ENCODE measurements at places on chromosomes 6 and 20.

DNA sequence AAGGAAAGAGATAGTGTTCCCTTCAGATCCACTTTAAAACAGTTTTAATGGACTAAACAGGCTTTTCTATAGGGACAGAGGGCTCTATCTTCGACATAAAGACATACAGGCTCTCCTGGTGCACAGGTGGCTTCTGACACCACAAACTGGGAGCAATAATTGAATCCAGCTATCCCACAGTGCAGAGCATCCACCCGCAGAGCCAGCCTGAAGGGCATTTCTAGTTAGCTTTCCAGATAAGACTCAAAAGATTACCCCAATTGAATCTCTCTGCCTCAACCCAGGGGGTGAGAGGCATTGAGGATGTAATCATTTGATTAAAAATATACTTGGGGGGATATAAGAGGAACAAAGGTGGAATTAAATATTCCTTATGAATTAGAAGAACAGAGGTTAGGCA is 64.8 kb upstream of the BEND3 start:
- H3K36me3 ChIP-seq: no peaks in the 10 kb centered on the region
- H3K27ac ChIP-seq: no peak overlapping the region
- no peaks in the 10 kb centered on the region for H3K4me1 ChIP-seq
- H3K27me3 ChIP-seq: no peaks in the 10 kb centered on the region
- DNase-seq: no peak
- no peak overlapping the region for H3K4me3 ChIP-seq

DNA sequence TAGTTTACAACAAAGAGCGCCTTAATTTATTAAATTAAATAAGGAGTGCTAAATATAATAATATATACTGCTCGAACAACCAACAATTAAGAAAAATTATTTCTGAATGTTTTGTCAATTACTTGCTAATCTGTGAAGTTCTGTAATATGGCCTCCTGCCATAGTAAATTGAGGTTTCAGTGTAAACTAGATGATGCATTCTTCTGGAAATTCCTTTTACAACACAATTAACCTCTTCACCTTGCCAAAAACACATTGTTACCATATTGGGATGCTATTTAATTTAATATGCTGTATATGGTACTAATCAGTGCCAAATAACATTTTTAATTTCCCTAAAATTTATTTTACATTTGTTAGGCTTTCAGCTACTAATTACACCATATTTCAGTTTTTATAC is 808.4 kb upstream of the CITED2 start:
- H3K4me1 ChIP-seq: no peaks in the 10 kb centered on the region
- DNase-seq: no peak
- no peak overlapping the region for H3K27ac ChIP-seq
- no peak overlapping the region for H3K4me3 ChIP-seq
- H3K36me3 ChIP-seq: no peaks in the 10 kb centered on the region

DNA sequence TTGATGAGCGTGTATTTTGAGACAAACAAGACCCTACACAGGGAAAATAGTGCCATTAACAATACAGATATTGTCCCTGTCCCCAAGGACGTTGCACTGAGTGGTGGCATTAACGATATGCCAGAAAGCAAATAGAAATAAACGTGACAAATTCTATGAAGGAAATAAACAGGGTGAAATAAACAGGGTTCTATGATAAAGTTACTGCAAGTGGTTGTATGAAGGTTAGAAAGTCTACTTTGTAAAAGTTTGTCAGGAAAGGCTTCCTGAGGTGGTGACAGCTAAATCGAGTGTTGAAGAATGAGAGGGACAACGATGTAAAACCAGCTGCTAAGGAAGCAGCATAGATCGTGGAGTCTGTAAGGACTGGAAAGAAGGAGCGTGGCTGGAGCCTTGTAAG is 380.2 kb downstream of the LAMA2 start:
- peaks cover 9% of the 10 kb centered on the region for H3K27me3 ChIP-seq
- no peaks in the 10 kb centered on the region for H3K36me3 ChIP-seq
- no peak overlapping the region for H3K4me3 ChIP-seq
- H3K4me1 ChIP-seq: no peaks in the 10 kb centered on the region

- no peak overlapping the region for H3K4me3 ChIP-seq
- H3K27me3 ChIP-seq: peaks cover 2% of the 10 kb centered on the region
- no peaks in the 10 kb centered on the region for H3K36me3 ChIP-seq
- DNase-seq: no peak
Measured at GRCh38 chr6:6680526-6680925, 92.0 kb downstream of the LY86 start.

GRCh38 chr20:21510414-21511384 is 3.2 kb downstream of the NKX2-2 start:
- peak overlapping the region; percentile 77 for H3K4me3 ChIP-seq
- peaks cover 5% of the 10 kb centered on the region for H3K36me3 ChIP-seq
- H3K27me3 ChIP-seq: peaks cover 67% of the 10 kb centered on the region
- peak overlapping the region; percentile 53 for H3K27ac ChIP-seq

DNA sequence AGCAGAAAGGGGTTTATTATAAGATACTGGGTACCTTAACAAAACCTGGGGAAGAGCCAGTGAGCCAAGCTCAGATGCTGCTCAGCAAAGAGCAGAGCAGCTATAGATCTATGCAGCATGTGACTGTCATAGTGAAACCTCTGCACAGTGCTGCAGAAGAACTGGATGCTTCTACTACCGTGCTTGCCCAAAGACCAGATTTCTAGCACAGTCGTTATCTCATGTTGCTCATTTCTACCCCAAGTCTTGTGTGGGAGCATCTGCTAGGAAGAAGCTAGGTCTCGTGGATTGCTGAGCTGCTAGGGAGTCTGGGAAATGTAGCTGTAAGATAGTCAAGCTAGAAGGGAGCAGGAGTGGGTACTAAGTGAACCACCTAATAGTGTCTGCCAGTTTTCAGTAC is 31.7 kb upstream of the GNRH2 start:
- H3K36me3 ChIP-seq: peaks cover 59% of the 10 kb centered on the region
- peak overlapping the region; percentile 55 for H3K4me3 ChIP-seq
- peak overlapping the region; percentile 86 for H3K27ac ChIP-seq
- peaks cover 54% of the 10 kb centered on the region for H3K4me1 ChIP-seq

- H3K27me3 ChIP-seq: no peaks in the 10 kb centered on the region
- DNase-seq: peak; percentile 74
- peaks cover 15% of the 10 kb centered on the region for H3K36me3 ChIP-seq
- peak overlapping the region; percentile 89 for H3K27ac ChIP-seq
Measured at GRCh38 chr6:36676141-36677058, 2.1 kb upstream of the CDKN1A start.

GRCh38 chr6:85868685-85869084 is 226.0 kb upstream of the SYNCRIP start:
- no peaks in the 10 kb centered on the region for H3K36me3 ChIP-seq
- H3K4me1 ChIP-seq: no peaks in the 10 kb centered on the region
- H3K27me3 ChIP-seq: no peaks in the 10 kb centered on the region
- no peak overlapping the region for H3K27ac ChIP-seq
- no peak for DNase-seq
- H3K4me3 ChIP-seq: no peak overlapping the region

GRCh38 chr6:139990856-139991465 is 616.5 kb upstream of the CITED2 start:
- no peak for DNase-seq
- H3K27ac ChIP-seq: no peak overlapping the region
- no peak overlapping the region for H3K4me3 ChIP-seq
- H3K27me3 ChIP-seq: no peaks in the 10 kb centered on the region
- no peaks in the 10 kb centered on the region for H3K36me3 ChIP-seq
- H3K4me1 ChIP-seq: no peaks in the 10 kb centered on the region

- H3K4me3 ChIP-seq: no peak overlapping the region
- H3K36me3 ChIP-seq: no peaks in the 10 kb centered on the region
- H3K27me3 ChIP-seq: peaks cover 3% of the 10 kb centered on the region
- H3K27ac ChIP-seq: no peak overlapping the region
- no peaks in the 10 kb centered on the region for H3K4me1 ChIP-seq
- DNase-seq: no peak
Measured at GRCh38 chr6:75800133-75800532, 51.1 kb downstream of the MYO6 start.

GRCh38 chr6:158211273-158212055 is 43.3 kb downstream of the GTF2H5 start:
- peaks cover 4% of the 10 kb centered on the region for H3K36me3 ChIP-seq
- no peaks in the 10 kb centered on the region for H3K27me3 ChIP-seq
- H3K4me3 ChIP-seq: no peak overlapping the region
- peak; percentile 67 for DNase-seq
- H3K27ac ChIP-seq: peak overlapping the region; percentile 79
- H3K4me1 ChIP-seq: peaks cover 38% of the 10 kb centered on the region

GRCh38 chr6:79609225-79609595 is 21.9 kb upstream of the SH3BGRL2 start:
- no peaks in the 10 kb centered on the region for H3K36me3 ChIP-seq
- no peak overlapping the region for H3K27ac ChIP-seq
- no peak for DNase-seq
- no peak overlapping the region for H3K4me3 ChIP-seq
- no peaks in the 10 kb centered on the region for H3K27me3 ChIP-seq
- no peaks in the 10 kb centered on the region for H3K4me1 ChIP-seq

GRCh38 chr20:61125546-61126180 is 126.4 kb upstream of the CDH4 start:
- peaks cover 1% of the 10 kb centered on the region for H3K4me1 ChIP-seq
- no peak overlapping the region for H3K4me3 ChIP-seq
- no peak overlapping the region for H3K27ac ChIP-seq
- no peaks in the 10 kb centered on the region for H3K36me3 ChIP-seq

- no peak for DNase-seq
- no peak overlapping the region for H3K4me3 ChIP-seq
- no peaks in the 10 kb centered on the region for H3K36me3 ChIP-seq
Measured at GRCh38 chr6:164321297-164321696, 906.8 kb downstream of the QKI start.

DNA sequence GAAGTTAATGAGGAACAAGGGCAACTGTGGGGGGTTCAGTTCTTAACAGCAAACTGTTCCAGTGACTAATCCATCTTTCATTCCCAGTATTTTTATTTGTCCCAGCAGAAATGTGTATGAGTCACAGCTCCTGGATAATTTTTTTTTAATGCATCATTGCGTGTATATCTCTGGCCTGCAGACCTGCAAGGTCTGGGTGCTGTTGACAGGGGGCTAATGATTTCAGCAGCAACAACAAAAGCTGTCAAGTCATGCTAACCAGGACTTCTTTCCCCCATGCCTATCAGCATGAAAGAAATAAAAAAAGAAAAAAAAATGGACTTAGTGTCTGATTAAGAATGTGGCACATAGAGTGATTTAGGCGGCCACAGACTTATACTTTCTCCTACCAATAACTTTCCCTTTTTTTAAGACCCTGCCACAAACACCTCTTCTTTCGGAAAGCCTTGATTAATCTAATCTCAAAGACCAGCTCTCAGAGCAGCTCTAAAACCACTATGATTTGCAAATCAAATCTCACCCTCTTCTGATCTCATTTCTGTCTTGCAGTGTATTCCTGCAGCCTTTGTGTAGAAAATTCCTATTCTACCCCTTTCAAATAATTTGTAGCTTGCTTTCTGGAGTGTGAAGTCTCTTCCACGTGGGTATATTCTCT is 14.2 kb upstream of the PREX1 start:
- no peak overlapping the region for H3K4me3 ChIP-seq
- H3K36me3 ChIP-seq: no peaks in the 10 kb centered on the region
- peaks cover 16% of the 10 kb centered on the region for H3K4me1 ChIP-seq
- peaks cover 30% of the 10 kb centered on the region for H3K27me3 ChIP-seq
- no peak overlapping the region for H3K27ac ChIP-seq

DNA sequence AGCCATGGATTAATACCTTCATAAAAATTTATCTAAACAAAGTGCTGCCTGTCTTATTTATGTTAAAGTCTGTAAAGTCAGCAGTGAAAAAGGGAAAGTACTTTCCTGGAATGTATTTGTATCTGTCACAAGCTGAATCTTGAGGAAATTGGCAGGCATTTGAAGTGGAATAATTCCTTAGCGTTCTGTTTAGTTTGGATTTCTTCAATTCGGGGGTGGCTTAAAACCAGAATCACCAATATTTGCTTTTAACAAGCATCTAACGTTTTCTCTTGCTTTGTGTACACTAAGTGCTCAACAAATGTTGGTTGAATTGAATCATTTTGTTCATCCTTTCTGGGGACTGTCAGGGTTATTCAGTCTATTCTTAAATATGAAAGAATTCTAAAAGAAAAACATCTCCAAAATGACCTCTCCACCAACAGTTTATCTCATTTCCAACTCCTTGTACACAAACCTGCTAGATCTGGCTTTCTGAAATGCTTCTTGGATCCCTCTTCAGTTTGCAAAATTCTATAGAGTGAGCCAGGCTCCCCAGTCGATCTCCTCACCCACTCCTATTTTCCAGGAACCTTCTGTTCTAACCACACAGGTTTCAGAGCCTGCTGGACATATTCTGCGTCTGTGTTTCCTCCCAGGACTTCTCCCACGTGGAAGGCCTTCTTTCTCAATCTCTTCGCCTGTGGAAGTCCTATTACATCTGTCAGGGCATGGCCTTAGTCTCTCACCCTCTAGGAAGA is 2.0 kb upstream of the NPEPL1 start:
- H3K27me3 ChIP-seq: no peaks in the 10 kb centered on the region
- peak overlapping the region; percentile 54 for H3K27ac ChIP-seq
- peaks cover 9% of the 10 kb centered on the region for H3K36me3 ChIP-seq
- peaks cover 12% of the 10 kb centered on the region for H3K4me1 ChIP-seq

GRCh38 chr20:50058662-50059402 is 54.1 kb downstream of the UBE2V1 start:
- no peaks in the 10 kb centered on the region for H3K36me3 ChIP-seq
- DNase-seq: no peak
- peaks cover 2% of the 10 kb centered on the region for H3K27me3 ChIP-seq
- no peaks in the 10 kb centered on the region for H3K4me1 ChIP-seq
- no peak overlapping the region for H3K27ac ChIP-seq
- no peak overlapping the region for H3K4me3 ChIP-seq

GRCh38 chr20:44805335-44805978 is 4.9 kb downstream of the RIMS4 start:
- no peak overlapping the region for H3K27ac ChIP-seq
- peaks cover 49% of the 10 kb centered on the region for H3K27me3 ChIP-seq
- no peak overlapping the region for H3K4me3 ChIP-seq
- peaks cover 4% of the 10 kb centered on the region for H3K4me1 ChIP-seq
- DNase-seq: no peak

GRCh38 chr6:139030228-139030963 is 1.9 kb downstream of the ABRACL start:
- H3K4me3 ChIP-seq: no peak overlapping the region
- H3K27ac ChIP-seq: no peak overlapping the region
- H3K27me3 ChIP-seq: no peaks in the 10 kb centered on the region
- peaks cover 24% of the 10 kb centered on the region for H3K36me3 ChIP-seq
- peak; percentile 68 for DNase-seq

GRCh38 chr6:121008553-121008952 is 325.7 kb downstream of the TBC1D32 start:
- DNase-seq: no peak
- H3K27me3 ChIP-seq: no peaks in the 10 kb centered on the region
- H3K27ac ChIP-seq: no peak overlapping the region
- no peaks in the 10 kb centered on the region for H3K36me3 ChIP-seq

Measured in activated CD4-positive, alpha-beta T cell treated with anti-CD3 and anti-CD28 coated beads, Interleukin-2, amount 10 ng/mL, durations not matched to agents 24 days and 14 days (primary cell).